Stimulated activated CD4-positive, alpha-beta T cell treated with anti-CD3 and anti-CD28 coated beads, Interleukin-12 subunit alpha, Interleukin-12 subunit beta, amount 100 ng/mL, for 4 hours (primary cell): ENCODE measurements at places on chromosomes 2 and 18.

DNA sequence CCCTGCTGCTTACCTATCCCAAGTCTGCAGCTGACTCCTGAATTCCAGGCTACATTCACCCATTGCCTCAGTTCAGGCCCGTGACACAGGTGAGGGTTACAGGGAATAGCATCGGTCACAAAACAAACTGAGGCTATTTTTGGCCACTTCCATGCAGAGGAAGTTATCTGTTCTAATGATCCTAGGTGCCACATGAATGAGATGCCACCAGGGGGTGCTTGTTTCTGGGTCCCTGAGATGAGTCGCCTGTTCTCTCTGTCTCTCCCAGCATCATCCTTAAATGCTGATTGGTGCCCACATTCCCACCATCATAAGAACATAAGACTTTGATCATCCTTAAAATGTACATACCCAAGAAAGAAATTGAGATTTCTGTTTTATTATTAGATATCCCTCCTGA, 119.0 kb upstream of the CELF4 start:
- no peak for DNase-seq

DNA sequence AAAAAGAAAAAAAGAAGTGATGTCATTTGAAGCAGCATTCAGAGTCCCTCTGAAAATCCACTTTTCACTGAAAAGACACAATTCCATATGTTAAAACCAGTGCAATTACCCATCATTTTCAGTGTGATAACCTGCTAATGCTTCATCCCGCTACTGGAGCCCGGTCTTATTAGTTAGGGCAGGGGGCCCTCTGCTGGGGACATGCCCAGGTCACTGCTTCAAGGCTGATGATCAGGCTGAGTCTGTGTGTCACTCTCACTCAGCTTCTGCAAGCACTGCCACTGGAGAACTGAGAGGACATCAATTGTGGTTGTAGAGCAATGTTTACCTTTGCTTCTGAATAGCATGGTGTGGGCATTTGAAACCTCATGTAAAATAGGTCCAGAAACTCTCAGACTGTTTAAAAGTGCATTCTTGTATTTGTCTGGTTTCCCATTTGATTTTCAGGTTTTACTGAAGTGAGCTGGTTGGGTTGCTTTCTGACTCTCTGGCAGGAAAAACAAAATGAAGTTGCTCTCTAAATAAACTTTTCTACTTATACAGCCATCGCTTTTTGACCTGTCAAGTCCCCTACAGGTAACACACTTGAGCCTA, 49.2 kb upstream of the NXPH2 start:
- DNase-seq, result peak; percentile 15

DNA sequence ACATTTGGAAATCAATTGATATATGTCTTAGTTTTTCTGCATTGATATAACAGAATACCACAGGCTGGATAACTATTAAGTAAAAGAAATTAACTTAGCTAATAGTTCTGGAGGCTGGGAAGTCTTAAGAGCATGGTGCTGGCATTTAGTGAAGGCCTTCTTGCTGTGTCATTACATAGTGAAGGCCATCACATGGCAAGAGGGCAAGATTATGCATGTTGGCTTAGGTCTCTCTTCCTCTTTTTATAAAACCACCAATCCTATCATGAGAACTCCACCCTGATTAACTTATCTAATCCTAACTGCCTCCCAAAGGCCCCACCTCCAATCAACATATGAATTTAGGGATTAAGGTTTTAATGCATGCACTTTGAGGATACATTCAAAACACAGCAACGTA, 225.5 kb upstream of the VRK2 start:
- no peak for DNase-seq

DNA sequence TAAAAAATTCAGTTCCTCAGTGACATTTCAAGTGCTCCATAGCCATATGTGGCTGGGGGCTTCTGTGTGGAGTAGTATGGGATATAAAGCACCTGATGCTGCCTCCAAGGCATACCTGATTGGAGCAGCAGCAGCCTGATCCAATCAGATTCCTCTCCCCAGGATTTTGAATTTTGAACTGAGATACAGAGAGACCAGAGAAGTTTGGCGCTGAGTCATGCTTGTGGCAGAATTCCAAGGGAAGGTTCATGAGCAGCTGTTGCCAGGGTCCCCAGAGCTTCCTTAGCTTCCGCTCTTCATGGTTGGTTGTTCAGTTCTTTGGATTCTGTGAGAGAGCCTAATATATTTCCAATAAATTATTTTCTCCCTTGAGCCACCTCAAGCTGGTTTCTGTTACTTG, 29.0 kb upstream of the CFAP36 start:
- DNase-seq, result no peak

DNA sequence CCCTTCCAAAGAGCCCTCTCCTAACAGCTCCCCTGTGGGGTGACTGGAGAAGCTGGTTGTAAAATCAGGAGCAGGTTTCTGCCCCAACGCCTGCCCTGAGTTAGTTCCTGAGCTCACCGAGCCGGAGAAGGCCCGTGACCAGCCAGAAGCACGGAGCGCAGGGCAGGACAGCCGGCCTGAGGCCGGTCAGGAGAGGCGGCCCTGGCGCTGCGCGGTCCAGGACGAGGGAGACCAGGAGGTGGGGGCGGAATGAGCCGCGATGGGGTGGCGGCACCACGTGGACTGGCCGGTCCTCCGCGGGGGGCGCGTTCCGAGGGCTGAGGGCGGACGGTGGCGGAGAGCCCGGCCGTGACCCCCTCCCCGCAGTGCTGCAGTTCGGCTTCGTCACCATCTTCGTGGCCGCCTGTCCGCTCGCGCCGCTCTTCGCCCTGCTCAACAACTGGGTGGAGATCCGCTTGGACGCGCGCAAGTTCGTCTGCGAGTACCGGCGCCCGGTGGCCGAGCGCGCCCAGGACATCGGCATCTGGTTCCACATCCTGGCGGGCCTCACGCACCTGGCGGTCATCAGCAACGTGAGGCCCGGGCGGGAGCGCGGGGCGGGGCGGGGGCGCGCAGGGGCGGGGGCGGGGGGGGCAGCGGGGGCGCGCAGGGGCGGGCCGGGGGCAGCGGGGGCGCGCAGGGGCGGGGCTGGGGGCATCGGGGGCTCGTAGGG, 29.0 kb downstream of the ANO7 start:
- peak; percentile 20 for DNase-seq

GRCh38 chr2:23235292-23235691, 149.7 kb upstream of the KLHL29 start:
- no peak for DNase-seq

GRCh38 chr2:134469516-134470115, 215.7 kb downstream of the MGAT5 start:
- DNase-seq, result no peak

DNA sequence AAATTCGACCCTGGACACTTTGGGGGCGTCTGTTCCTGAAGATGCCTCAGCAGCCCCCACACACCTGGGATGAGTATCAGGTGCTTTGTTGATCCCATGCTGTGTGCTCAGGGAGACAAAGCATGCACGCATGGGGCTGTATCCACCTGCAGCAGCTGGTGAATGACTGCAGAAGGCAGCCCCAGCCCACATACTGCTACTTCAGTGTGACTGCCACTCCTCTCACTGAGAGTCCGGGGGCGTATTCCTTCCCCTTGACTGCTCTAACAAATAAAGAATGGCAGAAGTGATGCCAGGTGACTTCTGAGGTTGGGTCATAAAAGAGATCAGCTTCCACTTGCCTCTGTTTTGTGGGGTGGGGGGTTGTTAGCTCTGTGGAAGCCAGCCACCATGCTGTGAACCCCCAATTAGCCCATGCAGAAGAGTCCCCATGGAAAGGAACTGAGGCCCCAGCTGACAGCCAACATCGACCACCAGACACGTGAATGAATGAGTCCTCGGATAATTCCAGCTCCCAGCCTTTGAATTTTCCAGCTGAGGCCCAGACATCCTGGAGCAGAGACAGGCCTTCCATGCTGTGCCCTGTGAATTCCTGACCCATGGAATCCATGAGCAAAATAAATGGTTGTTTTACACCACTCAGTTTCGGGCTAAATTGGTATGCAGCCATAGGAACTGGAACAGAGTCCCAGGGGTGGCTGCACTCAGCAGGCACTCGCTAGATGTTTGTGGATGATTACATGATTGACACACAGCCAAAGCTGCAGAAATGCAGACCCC, 289.3 kb downstream of the CELF4 start:
- no peak for DNase-seq

- DNase-seq, result no peak
Observed at GRCh38 chr18:9906481-9906880, 7.3 kb upstream of the VAPA start.

- DNase-seq, result no peak
Observed at GRCh38 chr2:199955007-199955338, 318 bp downstream of the TYW5 start.

DNA sequence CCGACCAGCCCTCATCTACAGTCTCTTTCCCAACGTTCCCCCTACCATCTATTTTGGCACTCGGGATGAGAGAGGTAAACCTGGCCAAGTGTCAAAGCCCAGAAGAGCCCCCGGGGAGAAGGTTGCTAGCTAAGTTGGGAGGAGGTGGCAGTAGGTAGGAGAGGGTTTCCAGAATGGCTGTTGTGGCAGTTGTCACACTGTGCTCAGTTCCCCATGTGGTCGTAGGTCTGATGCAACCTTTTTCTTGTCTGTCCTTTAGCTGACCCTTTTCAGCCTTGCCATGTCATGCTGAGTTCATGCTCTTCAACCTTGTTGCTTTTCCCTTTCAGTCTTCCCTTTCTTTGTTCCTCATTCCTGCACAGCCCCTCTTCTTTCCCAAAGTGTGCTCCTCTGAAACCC, 34.5 kb downstream of the TTLL4 start:
- no peak for DNase-seq

GRCh38 chr2:95318431-95319220, 21.5 kb downstream of the KCNIP3 start:
- DNase-seq, result no peak

- DNase-seq, result no peak
Observed at GRCh38 chr2:75025633-75026380, 67.4 kb downstream of the POLE4 start.

GRCh38 chr2:45194596-45194995, 185.3 kb upstream of the SIX2 start:
- DNase-seq, result no peak

- DNase-seq, result no peak
Observed at GRCh38 chr18:45071956-45072355, 391.3 kb downstream of the SETBP1 start.

DNA sequence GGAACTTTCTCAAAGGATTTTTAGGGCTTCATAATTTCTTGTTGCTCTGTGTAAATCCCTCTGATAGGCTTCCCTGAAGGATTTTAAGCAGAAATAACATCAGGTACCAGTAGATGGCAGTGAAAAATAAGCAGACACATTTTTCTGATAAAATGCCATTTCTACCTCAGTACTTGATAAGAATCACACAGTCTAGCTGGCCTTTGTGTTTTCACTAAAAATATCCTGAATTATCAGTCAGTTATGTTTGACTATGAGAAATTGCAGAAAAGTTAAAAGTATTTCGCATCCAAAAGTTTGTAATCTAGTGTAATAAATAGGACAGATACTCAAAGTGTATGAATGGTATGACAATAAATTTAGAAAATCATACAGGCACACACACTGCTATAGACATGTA, 68.7 kb downstream of the DNAJC10 start:
- no peak for DNase-seq

GRCh38 chr18:78934551-78935225, 44.9 kb upstream of the SALL3 start:
- no peak for DNase-seq

- DNase-seq, result no peak
Observed at GRCh38 chr2:216645636-216645950, 12.4 kb downstream of the IGFBP2 start.

GRCh38 chr18:7002107-7002506, 115.5 kb downstream of the LAMA1 start:
- no peak for DNase-seq

DNA sequence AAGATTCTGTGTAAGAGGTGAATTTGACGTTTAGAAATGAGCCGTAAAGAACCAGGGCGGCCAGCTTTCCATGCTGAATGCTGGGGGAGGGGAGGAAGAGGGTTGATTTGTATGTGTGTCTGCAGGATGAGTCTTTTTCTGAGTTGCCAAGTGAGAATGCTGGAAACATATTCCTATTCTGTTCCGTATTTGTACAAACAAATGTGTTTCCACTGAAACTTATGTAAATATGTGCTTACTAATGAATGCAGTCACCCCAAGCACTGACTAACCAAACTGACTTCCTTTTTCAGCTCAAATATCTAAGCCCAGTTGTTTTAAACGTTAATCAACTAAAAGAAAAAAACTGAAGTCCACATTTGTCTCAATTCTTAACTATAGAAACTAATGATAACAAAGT, 74.9 kb upstream of the APCDD1 start:
- no peak for DNase-seq

DNA sequence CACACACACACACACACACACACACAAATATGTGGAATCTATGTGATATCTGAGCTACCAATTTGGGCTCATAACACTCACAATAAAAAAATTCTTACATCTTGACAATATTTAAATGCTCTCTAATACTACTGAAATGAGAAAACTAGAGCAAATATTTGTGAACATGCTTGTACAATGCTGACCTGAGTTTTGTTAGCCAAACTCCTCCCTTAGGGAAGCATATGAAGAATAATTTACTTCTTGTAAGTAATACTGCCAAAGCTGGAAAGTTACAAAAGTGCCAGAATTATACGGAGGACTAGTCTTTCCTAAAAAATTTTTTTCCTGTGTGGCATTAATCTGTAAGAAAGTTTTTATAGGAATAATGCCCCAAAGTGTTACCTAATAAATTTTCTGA, 18.5 kb downstream of the MBD2 start:
- DNase-seq, result no peak

DNA sequence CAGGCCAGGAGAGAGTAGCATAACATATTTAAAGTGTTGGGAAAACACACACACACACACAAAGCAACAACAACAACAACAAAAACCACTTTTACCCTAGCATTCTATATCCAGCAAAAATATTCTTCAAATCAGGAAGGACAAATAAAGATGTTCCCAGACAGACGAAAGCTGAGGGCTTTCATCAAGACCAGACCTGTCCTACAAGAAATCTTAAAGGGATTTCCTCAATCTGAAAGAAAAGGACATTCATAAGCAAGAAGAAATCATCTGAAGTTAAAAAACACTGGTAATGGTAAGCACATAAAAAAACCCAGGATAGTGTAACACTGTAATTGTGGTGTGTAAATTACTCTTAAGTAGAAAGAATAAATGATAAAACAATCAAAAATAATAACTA, 22.7 kb upstream of the BAZ2B start:
- no peak for DNase-seq
